ENCODE measurements at places on chromosomes 11 and 22.

DNA sequence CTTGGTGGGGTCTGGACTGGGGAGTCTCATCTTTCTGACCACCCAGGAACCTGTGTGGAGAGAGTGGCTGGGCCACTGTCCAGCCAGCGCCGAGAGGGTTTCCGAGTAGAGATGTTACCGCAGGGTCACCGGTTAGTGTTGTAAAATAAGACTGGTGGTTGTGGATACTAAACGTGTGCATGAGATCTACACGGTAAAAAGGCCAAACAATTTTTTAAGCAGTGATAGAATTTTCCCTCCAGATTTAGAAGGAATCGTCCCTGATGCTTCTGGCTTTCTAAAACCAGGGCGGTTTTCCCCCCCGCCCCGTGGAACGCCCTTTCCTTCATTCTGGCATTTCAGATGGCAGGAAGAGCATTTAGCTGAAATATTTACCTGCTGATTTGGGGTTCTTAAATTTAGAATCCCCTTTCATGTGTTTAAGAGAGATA, 72.6 kb upstream of the PPARA start:
- no peak for DNase-seq

- DNase-seq, result no peak
Observed at GRCh38 chr11:60831501-60832079, 10.3 kb upstream of the CCDC86 start.

DNA sequence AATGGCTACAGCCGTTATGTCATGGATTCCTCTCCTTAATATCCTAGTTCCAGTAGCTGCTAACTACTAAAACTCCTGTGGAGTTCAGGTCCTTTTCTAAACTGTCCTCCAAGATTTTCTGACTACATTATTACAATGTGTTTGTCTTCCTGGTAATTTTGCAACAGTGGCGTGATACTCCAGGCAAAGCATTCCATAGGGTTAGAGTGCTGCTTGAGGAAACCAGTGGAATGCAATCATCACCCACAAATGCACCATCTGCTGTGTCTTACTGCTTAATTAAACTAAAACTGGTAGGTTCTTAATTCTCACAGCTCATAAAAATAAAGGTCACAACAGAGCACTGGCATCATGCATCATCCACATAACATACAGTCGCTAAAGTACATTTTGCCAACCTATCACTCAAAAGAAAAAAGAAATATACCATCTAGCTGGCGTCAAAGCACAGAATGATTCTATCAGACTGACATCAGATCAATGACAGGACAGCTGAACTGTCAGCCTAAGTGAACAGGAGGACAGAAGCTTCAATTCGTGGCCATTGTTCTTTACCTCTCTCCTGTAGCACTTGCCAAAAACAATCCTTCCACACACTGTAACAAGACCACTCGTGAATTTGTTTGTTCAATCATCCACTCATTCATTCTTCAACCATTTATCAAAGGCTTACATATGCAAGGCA, 182.5 kb downstream of the CADM1 start:
- DNase-seq, result no peak

GRCh38 chr22:20429254-20430100, 8.1 kb downstream of the SCARF2 start:
- DNase-seq, result no peak

DNA sequence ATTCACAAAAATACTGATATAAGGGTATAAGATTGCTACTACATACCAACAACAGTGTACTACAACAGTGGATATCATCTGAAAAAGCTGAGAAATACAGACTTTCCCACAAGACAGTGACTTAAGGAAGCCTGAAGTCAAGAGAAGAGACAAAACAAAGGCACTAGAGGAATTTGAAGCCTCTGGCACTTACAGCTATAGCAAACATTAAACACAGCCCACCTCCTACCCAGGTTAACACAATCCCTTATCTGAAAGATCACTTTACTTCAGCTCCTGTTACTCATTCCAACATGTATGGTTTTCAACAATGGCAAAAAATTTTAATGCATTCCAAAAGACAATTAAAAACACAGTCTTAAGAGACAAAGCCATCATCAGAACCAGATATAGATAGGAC, 388.5 kb downstream of the JRKL start:
- DNase-seq, result no peak

GRCh38 chr11:120425527-120425926, 86.0 kb upstream of the GRIK4 start:
- DNase-seq, result no peak

DNA sequence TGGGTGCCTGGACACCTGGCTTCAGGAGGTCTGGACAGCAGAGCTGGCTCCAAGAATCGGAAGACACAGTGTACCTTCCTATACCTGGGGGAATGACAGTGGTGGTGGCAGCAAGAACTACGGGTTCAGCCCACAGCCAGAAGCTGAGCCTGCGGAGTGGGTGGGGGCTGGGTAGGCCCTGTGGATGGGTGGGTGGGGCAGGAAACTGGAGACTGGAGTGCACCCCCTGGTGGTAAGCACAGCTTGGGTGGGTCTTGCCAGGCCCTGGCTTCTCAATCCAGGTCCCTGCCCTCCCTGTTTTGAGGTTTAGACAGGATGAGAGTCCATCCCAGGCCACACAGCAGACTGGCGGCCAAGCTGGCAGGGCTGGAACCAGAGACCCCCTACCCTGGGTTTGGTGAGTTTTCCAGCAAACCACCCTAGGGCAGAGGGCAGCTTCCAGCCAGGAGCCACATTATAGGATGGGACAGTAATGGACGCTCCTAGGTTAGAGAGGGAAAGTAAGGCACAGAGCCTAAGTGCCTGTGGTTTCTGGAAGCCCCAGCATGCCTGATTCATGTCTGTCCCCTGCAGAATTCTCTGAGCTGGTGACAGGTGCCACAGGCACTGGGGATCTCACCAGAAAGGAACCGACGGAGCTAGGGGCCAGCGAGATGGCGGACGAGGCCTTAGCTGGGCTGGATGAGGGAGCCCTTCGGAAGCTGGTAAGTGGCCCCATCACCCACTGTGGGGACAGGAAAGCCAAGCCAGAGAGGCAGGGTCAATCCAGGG, 1.7 kb downstream of the SMTN start:
- DNase-seq, result no peak

DNA sequence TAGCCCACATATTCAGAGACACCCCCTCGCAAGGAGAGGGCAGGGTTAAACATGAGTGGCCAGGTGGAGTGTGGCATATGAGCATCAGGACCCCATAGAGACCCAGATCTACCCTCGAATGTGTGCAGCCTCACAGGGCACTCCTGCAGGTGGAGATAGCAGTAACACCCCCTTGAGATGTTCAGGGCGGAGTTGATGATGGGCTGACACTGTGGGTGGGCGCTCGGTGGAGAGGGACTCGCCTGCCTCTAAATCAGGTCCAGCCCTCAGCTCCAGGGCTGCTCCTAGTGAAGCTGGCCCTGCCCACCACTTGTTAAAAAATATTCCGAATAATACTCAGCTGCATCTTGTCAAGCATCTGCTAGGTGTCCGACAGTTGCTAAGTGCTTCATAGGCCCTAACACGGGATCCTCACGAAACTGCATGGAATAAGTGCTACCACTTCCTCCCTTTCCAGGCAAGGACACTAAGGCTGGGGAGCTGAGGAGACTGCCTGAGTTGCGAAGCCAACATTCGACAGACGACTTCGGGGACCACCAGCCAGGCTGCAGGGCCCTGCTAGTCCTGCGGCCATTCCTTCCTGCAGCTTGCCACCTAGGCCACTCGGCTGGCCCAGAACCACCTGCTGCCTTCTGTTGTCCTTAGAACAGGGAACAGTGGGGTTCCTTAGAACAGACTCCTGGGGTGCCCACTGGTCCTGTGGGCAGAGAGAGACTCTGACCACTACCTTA, 74.0 kb upstream of the WNT11 start:
- no peak for DNase-seq

- DNase-seq, result no peak
Observed at GRCh38 chr11:16800382-16800781, 61.9 kb downstream of the C11orf58 start.

DNA sequence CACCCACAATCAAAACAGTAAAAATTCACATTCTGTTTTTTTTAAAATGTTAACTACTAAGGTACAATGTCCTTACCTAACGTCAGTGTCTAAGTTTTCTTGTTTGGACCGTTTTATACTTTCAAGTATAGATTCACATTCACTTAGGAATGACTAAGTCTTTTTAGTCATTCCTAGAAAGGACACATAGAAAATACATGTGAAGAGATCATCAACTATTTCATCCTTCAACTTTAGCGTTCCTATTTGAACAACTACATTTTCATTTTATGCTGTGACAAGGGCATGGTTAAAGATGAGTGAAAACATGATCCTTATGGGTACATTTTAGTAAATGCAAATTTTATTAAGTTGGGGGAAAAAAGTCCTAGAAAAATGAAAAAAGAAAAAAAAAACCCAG, 62.8 kb downstream of the DDX10 start:
- no peak for DNase-seq

DNA sequence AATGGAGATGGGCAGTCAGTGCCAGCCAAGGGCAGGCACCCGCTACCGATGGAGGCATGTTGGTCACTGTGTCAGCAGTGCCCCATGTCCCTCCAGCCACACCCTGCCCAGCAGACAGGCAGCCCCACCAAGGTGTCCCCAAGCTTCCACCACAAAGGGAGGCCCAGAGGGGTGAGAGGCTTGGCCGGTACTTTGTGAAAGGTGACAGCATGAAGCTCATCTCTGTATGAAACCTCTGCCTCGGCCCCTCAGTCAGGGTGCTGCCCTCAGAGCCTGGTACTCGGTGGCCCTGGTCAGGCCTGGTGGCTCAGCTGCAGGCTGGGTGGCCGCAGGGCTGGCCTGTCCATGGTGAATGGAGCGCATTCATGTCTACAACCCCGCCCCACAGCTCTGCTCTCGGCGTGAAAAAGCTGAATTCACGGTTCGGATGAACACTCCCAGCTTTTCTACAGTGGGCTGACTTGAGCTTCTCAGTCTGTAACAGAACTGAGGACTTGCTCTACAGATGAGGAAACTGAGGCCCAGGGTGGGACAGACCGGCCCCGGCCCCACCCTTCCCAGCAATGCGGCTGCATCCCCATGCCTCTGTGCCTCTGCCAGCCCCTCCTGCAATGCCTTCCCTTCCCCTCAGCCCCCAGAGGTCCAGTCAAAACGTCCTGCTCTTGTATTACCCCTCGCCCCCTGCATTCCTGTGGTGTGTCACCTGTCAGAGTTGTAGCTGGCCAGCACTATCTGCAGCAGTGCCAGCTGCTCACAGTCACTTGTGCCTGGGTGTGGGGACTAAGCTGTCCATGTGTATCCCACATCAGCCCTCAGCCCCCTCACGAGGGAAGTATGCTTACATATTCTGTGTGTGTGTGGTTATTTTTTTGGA, 27.7 kb downstream of the RSPH14 start:
- DNase-seq, result no peak

GRCh38 chr11:74171630-74171968, 510 bp downstream of the PPME1 start:
- no peak for DNase-seq

- DNase-seq, result no peak
Observed at GRCh38 chr11:66651016-66651415, 12.5 kb downstream of the RBM4 start.

Data from right forelimb (tissue), 1 donor.